ENCODE measurements at places on chromosomes 16 and 17.
A peak's percentile ranks its signal among the peaks of the same experiment; 100 is the strongest.

DNA sequence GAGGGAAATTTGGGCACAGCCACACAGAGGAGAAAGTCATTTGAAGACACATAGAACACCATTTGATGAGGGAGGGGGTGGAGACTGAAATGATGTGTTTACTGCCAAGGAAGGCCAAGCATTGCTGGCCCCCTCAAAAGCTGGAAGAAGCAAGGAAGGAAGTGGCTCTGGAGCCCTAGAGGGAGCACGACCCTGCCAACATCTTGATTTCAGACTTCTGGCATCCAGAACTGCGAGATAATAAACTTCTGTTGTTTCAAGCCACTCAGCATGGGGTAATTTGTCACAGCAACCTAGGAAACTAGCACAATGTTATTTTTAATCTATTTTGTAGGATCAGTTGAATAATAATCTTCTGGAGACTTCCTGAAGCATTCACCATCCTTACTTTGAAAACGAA, 314.8 kb upstream of the GOT2 start:
- DNase-seq = no peak

- no peak for DNase-seq
Observed at GRCh38 chr17:64176556-64176955, 46.6 kb upstream of the ERN1 start.

DNA sequence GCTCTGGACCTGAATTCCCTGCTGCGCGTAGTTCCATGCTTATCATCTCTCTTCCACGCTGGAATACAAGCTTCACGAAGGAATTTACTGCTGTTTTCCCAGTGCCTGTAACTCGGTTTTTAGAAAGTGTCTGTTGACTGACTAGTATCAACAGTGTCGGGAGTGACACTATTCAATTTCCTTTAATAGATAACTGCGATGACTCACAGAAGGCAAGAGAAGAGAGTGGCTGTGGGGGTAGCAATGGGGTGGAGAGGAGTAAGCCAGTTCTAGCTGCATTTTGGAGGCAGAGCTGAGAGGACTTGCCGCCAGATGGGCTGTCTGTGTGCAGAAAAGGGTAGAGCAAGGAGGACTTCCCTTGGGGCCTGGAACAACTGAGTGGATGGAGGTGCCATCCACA, 25.2 kb downstream of the B4GALNT2 start:
- no peak for DNase-seq

- DNase-seq = peak; percentile 23
Observed at GRCh38 chr17:28252436-28252835, 66.6 kb upstream of the TMEM97 start.

GRCh38 chr16:69338557-69339288, 641 bp downstream of the COG8 start:
- no peak for DNase-seq

GRCh38 chr17:44398692-44399691, 9.5 kb upstream of the ITGA2B start:
- DNase-seq = no peak

GRCh38 chr16:2238150-2238837, 2.0 kb downstream of the DNASE1L2 start:
- no peak for DNase-seq

GRCh38 chr17:46916211-46916610, 6.7 kb upstream of the GOSR2 start:
- DNase-seq = peak; percentile 39

GRCh38 chr16:48361012-48361411, 24.2 kb downstream of the SIAH1 start:
- no peak for DNase-seq

DNA sequence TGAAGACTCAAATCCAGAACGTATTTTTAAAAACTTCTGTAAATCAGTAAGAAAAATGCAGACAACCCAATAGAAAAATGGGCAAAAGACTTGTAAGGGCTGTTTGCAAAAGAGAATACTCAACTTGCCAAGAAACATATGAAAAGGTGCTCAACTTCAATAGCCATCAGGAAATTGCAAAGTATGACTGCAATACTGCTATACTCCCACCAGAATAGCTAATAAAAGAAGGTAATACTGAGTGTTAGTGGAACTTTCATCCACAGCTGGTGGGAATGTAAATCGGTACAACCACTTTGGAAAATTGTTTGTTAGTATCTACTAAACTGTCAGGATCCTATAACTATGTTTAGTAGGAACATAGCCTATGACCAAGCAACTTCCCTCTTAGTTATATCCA, 48.1 kb downstream of the TBX4 start:
- DNase-seq = no peak

GRCh38 chr16:77406680-77407079, 28.2 kb downstream of the ADAMTS18 start:
- peak; percentile 15 for DNase-seq

DNA sequence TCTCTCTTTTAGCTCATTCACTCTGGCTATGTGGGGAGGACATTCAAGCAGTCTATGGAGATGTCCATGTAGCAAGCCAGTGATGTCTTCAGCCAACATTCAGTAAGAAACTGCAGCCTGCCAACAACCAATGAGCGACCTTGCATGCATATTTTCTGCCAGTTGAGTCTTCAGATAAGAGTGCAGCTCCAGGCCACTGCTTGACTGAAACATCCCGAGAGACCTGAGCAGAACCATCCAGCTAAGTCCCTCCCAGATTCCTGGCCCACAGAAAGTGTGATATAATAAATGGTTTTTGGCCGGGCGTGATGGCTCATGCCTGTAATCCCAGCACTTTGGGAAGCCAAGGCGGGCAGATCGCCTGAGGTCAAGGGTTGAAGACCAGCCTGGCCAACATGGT, 10.5 kb upstream of the C17orf58 start:
- no peak for DNase-seq

DNA sequence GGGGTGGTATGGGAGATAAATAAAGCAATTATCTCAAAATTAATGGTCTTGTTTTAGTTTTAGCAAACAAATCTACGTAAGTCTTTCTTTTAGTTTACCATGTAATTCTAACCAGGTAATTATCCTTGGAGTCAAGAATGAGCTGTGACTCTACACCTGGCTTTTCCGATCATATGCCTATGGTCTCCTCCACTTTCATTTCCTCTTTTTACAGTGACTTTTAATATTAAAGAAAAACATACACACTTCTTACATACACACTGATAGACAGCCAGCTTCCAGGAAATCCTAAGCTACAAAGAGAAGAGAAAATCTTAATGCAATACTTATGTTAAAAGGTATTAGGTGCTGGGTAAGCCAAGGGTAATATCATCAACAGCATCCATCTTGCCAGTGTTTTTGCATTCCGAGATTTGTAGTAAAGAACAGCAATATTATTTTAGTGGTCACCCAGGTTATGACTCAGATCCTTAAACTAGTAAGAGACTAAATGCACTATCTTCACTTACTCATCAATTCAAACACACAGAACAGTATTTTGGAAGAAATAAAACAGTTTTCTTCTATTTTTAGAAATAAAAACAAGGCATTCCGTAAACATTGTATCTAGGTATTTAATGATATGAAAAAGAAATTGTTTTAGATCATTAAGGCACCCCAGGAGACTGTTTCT, 4.4 kb upstream of the IRX5 start:
- peak; percentile 64 for DNase-seq

DNA sequence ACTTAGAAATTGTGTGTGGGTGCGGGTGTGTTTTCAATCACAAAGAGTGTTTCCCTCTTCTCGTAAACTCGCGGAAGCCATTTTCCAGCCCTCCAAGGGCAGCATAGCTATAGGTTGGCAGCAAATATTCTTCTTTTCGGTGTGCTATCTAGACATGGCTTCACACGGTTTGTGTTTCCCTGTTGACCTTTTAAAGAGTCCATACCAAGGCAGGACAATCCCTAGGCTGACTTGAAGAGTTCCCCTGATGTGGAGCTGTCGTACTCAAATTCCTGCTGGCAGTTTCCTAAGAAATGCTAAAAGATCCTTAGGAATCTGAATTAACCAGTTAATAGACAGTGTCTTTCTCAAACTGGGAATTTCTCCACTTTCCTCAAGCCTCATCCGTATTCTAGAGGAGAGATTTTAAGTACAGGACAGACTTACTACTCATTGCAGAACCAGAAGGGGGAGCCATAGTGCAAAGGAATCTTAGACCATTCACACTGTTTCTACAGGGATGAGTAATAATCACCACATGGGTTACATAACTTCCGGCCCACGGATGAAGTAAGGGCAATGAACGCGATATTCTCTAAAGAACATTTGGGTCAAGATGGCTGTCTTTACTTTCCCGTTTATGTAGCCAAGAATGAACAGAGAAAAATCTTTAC, 288.6 kb upstream of the ELAC2 start:
- DNase-seq = peak; percentile 79

- no peak for DNase-seq
Observed at GRCh38 chr17:76888661-76889060, 20.5 kb downstream of the MGAT5B start.

DNA sequence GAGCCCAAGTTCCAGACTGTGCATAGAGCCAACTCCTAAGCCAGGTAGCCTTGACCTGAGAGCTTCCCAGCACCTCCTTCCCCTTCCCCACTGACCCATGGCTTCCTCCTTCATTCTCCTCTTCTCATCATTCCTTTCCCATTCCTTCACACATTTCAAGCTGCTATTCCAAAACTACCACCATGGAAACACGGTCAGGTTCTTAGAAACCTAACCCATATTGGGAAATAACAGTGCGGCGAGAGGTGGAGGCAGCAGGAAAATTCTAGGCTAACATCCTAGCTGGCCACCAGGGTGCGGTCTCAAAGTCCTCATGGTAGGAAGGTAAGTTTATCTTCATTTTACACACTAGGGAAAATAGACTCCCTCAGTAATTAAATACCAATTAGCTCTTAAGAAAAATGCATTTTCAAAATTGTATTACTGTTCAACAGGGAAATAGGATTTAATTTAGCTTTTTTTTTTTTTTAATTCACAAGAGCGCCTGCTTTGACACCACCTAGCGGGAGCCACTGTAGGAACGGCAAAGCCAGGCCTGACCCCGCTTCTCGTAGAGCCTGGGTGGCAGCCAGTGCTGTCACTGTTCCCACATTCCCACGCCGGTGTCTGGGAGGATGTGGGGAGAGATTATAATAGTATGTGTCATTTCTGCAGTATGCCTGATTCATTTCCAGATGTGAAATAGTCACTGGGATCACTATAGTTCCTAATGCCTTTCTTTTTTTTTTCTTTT, 14.0 kb upstream of the SPHK1 start:
- DNase-seq = peak; percentile 99

- DNase-seq = no peak
Observed at GRCh38 chr16:82750068-82750467, 123.3 kb downstream of the CDH13 start.

DNA sequence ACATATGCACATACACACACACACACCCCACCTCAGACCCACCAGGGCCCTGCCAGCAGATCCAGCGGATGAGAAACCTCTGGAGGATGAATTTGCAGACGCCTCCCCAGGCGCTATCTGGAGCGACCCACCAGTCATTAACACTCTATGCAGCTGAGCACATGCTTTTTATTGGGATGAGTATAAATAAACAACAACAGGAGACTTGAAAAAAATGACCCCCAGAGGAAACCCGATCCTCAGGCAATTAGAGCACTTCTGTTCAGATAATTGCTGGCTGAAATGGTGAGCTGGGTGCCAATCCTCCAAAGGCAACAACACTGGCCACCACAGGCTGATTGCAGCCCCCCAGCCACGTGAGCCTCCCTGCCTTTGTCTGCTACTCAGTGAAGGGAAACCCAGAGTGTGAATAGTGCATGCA, 32.9 kb downstream of the DYNLRB2 start:
- DNase-seq = no peak

- DNase-seq = peak; percentile 67
Observed at GRCh38 chr17:35716897-35717465, 14.5 kb upstream of the RASL10B start.
